ENCODE measurements at places on chromosomes 16 and 17.

DNA sequence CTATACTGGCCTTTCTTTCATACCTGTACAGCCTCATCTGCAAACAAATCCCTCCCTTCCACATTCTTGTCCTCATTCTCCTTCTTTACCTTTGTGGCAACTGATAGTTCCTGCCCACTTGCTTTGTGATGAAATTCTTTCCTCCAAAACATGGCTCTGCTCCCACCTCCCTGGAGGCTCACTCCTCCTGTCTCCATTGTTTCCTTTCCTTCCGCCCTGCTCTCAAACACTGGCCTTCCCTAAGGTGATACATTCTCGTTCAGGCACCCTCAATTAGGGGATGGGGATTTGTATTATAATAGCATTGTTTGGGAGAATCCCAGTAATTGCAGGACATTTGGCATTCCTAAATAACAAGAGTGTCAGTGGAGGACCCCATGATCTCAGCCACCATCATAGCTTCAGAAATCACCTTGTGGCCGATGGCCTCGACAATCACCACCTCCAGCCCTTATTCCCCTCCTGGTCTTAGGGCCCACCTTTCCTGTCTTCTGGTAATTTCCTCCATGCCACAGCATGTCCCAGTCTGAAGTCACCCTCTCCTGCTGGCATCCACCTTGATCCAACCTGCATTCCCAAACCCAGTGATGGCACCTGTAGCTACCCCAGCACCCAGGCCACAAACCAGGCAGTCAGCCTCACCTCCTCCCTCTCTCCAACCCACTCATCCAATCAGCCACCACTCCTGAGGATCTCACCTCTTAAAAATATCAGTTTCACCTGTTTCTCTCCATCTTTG is 7.9 kb downstream of the UNC119 start:
- no peak for DNase-seq

DNA sequence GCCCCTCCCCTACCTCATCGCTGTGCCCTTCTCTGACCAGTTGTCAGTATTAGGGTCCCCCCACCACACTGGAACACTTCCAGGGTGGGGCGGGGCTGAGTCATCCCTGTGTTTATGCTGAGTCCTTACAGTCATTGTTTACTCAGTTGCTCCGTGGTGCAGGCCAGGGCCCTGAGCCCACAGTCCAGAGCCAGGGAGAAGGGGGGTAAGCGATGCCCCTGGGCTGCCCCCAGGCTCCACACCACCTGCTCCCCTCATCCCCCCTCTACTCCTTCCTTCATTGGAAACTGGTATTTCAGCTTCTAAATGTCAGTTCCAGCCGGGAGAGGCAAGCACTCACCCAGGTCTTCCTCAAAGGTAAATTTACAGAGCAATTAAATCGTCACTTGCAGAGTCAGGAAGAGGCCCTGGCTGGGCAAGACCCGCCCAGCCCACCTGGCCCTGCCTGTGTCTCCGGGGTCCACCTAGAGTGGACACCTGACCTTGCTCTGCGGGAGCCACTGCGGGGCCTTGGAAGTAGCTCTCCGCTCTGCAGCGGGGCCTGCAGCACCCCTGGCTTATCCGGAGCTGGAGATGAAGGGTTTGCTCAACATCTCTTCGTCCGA is 4.8 kb downstream of the ATP2A3 start:
- DNase-seq: no peak

DNA sequence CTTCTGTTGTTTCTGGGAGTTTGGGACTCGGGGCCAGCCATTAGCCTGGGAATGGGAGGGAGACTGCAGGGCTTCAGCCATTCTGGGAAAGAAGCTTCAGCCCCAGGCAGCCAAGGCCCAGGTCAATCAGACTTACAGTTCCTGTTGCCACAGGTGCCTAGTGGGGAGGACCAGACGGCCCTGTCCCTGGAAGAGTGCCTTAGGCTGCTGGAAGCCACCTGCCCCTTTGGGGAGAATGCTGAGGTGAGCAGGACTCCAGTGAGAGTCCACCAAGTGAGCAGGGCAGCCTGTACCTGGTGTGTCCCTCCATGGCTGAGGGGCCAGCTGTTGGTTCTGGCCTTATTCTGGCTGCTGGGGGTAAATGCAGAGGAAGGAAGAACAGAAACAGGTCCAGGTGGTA is 8.7 kb downstream of the NFE2L1 start:
- DNase-seq: no peak

- DNase-seq: peak; percentile 53
These were observed 119.6 kb downstream of the SPAG9 start for GRCh38 chr17:51000835-51001638.

GRCh38 chr17:62920300-62920699 is 45.7 kb upstream of the TANC2 start:
- DNase-seq: no peak
